ENCODE measurements at places on chromosomes 6 and 20.

GRCh38 chr6:55180258-55180657 lies 5.9 kb downstream of the HCRTR2 start:
- DNase-seq = no peak

DNA sequence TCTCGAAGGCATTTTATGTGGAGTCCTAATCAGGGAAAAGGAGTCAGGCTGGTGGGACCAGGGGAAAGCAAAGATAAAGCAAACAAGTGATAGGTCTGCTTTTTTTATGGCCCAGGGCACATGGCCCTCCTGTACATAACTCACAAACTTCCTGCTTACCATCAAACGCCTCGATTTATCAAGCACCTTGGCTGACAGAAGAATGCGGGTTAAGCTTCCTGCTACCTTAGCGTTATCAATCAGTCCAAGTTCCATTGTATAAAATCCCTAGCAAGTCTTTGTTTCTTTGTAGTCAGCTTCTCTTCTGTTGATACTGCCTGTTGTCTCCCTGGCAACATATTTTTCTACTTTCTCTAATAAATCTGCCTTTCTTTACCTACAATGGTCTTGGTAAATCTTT lies 4.1 kb upstream of the TRIM27 start:
- no peak for DNase-seq

GRCh38 chr6:25056130-25056529 lies 120.4 kb upstream of the RIPOR2 start:
- no peak for DNase-seq

GRCh38 chr6:51459958-51460357 lies 627.5 kb downstream of the PKHD1 start:
- no peak for DNase-seq

GRCh38 chr20:18615020-18615650 lies 27.3 kb downstream of the DTD1 start:
- no peak for DNase-seq

DNA sequence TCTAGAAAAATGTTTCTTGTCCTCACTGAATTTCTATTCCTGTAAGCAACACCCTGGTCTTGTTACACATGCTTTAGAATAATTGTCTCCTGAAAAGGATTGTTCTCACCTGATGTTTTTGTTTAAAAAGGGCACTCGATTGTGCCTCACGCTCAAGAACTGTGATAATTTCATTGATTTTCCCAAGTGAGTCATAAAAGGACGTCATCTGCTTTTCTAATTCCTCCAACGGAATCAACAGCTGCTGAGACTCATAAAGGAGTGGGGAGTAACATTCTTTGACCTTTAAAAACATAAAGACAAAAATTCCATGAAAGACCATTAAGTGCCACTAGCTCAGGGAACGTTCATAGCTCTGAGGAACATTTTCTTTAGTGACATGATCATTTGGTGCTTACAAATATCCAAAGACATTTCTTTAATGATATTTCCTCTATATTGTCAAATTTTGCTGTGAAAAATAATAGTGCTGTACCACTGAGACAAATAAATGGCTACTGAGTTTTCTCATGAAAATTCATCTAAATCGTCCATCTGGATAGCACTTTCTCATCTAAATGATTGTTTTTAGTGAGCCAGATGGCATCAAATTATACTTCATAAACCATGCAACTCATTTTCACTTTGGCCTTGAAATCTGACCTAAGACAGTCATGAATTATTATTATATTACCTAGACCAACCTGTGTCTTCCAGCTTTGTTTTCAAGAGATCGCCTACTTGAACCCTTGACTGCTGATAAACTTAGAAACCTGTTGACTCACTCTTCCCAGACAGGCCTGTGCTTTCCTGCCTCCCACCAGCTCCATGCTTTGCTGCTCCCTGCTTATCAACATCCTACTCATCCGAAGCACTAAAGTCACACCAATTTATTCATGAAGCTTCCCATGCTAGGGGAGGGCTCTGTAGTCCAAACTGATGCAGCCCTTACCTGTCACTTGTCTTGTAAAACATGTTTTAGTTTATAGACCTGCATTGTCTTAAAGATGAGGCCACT lies 178.2 kb downstream of the SYNE1 start:
- DNase-seq = no peak

DNA sequence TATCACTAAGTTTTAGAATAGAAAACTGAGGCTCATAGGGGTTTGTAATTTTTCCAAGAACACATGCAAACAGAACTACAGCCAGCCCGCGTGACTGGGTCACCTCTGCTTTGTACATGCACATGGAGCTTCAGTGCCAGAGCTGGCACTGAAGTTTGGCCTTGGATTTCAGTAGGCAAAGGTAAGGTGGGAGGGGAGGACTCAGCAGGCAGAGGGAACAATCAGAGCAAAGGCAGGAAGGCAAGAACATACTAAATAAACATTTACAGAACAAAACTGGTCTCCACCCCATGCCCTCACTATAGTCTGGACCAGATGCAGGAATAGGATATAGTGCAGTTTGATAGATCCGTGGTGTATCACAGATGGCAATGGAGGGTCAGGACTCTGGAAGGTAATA lies 13.6 kb upstream of the ABRACL start:
- no peak for DNase-seq

- DNase-seq = no peak
Measured at GRCh38 chr6:72733045-72733444, 111.2 kb downstream of the KCNQ5 start.

DNA sequence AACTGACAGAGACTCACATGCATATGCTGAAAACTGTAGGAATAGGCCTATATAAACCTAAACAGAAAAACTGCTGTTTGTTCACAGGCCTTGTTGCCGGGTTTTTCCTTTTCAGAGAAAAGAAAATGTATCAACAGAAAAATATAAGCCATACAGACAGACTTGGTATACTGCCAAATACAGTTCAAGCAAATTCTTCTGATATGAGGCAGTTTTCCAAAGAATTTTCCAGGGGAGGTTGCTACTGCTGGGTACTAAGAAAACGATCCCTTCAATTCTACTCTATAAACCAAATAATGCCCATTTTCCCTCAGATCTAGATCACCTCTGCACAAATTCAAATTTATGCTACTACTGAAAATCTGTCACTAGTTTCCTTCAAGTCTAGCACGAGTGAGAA lies 59.4 kb downstream of the ME1 start:
- no peak for DNase-seq

DNA sequence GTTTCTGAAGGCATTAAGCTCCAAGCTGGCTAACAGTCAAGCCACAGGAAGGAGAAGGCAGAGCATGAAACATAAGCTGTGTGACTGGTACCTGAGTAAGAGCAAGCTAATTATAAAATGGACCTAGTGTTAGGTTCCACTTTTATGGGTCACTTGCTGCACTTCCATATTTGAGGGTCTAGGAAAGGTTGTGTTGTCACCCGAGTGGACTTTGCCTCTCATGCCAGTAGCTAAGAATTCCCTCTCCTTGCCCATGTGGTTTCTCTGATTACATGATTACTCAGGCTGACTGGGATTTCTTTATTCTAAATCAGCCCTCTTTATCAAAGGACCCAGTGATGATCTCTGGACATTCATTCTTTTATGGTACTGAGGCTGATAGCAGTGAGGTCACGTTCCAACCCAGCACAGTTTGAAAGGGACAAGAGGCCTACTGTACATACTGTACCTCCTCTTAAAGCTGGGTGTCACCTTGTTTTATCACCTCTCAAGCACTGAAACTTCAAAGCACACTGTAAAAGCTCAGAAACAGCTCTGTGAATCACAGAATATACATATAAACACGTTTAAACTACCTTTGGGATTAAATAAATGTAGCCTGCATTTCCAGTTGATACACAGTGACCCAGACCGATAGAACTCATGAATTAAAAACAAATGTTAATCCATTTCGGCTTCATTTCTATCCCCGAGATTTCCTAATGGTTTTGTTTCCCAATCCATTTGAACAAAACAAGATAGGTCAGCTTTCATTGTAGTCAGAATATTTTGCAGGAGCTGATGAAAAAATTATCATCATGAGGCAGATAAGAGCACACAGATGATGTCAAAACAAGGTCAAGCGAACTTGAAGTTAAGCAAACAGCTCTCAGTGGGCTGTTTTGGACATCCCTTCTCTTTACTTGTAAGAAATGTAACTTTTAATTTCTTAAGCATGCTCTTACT lies 96.5 kb downstream of the ALDH8A1 start:
- DNase-seq = no peak

GRCh38 chr20:26135325-26136110 lies 438.9 kb upstream of the ZNF337 start:
- DNase-seq = no peak

Measured in activated T-helper 1 cell treated with anti-CD3 and anti-CD28 coated beads, Interleukin-2, amount 50 U/mL, for 16 hours (primary cell).